ENCODE measurements at places on chromosomes 4 and X.
A peak's percentile ranks its signal among the peaks of the same experiment; 100 is the strongest.

DNA sequence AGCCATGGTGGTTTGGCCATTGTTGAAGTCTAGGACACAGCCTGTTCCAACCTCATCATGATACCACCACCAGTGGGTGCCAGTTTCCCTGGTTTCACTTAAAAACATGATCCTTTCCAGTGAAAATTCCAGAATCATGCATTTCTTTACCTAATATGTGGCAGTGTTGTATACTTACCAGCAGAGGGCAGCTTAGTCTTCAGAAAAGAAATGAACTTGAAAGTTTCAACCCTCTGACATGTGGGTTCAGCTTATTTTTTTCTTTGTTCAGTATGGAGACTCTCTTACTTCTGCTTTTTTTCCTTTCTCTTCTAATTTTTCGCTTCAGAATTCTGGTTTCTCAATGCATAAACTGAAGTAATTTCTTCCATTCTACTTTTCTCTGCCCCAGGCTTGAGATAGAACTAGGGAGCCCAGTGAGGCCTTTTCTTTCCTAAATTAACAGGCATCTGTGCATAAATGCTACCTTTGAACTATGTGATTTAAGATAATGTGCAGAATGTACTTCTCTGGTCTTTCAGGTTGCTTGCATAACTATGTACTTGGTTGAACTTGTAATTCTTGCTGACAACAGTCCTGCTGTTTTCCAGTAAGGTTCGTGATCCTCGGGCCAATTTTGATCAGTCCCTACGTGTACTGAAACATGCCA lies 10.7 kb downstream of the LIAS start:
- peak; percentile 45 for DNase-seq

GRCh38 chrX:130669233-130669632 lies 233.8 kb downstream of the ENOX2 start:
- no peak for DNase-seq

- no peak for DNase-seq
Observed at GRCh38 chr4:158816955-158817354, 48.1 kb downstream of the FNIP2 start.

DNA sequence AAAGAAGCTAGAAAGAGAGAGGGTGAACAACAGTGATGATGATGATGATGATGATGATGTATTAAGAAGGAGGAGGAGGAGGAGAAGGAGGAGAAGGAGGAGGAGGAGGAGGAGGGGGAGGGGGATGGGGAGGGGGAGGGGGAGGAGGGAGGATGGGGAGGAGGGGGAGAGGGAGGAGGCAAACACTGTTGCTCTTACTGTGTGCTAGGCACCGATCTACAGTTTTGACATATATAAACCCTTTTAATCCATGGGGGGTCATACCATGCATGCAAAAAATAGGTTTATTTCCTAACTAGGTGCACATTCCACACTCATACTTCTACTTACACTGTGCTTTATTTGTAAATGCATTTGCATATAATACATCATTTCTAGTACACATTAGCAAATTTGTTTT lies 482.8 kb upstream of the FAM241A start:
- no peak for DNase-seq

- no peak for DNase-seq
Observed at GRCh38 chrX:10901290-10901633, 209.9 kb upstream of the HCCS start.

- DNase-seq: no peak
Observed at GRCh38 chr4:114807357-114807756, 208.8 kb downstream of the UGT8 start.

DNA sequence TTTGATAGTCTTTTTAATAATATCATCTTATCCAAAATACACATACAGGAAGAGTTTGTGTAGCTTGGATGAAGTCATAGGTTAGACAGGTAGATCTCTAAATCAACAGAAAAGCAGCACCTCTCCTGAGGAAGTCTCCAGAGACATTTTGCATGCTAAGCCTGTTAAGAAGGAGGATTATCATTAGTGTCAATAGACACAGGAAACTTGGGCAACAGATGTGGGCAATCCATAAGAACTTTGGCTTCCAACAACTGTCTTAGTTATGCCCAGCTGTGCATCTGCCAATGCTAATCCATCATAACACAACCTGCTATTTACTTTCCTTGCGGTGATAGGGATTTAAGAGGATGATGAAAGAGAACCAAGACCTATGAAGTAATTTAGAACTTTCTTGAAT lies 1052.6 kb downstream of the RPA4 start:
- no peak for DNase-seq

DNA sequence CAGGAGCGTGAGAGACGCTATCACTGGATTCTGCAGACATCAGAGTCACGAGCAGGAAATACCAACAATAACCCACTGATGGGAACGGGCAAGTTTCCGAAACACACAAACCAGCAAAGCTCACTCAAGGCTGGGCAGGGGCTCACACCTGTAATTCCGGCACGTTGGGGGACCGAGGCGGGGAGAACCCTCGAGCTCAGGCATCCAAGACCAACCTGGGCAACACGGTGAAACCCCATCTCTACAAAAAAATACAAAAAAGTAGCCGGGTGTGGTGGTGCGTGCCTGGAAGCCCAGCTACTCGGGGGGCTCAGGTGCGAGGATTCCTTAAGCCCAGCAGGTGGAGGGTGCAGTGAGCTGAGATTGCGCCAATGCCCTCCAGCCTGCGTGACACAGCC lies 17.2 kb upstream of the GTPBP6 start:
- DNase-seq: no peak

DNA sequence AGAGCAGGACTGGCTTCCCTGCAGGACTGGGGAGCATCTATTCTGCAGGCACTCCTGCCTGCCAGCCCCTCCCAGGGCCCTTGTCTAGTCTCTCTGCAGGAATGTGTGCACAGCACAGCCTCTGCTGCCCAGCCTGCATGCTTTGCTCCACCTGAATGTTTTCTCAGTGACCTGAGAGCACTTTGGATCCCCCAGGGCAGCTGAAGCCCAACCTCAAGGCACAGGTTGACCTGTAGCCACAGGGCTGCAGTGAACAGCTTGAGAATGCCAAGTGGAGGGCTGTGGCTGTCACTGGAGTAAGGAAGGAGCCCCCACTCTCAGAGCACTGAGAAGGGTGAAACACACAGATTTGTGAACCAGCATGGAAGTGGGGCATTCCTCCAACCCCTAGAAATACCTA lies 760.2 kb downstream of the STIM2 start:
- no peak for DNase-seq

DNA sequence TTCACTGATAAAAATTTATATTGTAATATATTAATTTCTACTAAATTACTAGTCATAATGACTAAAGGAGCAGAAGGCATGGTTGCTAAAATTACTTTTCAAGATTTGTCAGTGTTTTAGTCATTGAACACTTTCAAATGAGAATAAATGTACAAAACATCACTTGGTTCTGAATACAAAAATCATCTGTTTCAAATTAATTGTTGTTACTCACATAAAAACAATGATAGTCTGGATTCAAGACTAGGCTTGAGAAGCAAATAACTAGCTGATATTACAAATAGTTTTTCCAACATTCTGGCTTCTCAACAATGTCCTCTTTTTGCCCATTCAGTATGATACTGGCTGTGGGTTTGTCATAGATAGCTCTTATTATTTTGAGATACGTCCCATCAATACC lies 112.5 kb downstream of the ANAPC10 start:
- no peak for DNase-seq

DNA sequence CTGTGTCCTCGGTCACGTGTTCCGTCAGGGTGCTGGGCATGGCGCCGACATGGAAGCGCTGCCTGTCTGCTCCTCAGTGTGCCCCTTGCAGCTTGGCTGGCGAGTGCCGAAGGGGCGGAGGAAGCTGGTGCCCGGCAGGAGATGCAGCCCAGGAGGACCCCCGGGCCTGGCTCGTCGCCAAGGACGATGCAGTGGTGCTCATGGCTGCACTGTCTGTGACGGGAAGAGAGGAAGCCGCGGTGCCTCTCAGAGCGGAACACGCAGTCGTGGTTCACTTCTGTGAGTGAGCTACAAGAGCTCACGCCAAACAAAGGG lies 38.1 kb downstream of the FGFRL1 start:
- DNase-seq: no peak

DNA sequence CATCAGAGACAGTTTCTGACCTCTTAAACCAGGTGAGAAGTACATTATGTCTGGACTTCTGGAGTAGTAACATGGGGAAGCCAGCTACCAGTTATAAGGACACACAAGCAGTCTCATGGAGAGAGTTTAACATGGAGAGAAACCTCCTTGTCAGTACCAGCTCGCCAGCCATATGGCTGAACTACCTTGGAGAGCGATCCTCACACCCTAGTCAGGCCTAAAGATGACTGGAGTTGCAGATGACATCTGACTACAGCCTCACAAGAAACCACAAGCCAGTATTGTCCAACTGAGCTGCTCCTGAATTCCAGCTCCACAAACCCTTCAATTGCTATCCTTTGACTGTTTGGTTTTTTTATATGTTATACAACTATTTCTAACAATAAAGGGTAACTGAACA lies 49.8 kb downstream of the PDHA2 start:
- DNase-seq: no peak

DNA sequence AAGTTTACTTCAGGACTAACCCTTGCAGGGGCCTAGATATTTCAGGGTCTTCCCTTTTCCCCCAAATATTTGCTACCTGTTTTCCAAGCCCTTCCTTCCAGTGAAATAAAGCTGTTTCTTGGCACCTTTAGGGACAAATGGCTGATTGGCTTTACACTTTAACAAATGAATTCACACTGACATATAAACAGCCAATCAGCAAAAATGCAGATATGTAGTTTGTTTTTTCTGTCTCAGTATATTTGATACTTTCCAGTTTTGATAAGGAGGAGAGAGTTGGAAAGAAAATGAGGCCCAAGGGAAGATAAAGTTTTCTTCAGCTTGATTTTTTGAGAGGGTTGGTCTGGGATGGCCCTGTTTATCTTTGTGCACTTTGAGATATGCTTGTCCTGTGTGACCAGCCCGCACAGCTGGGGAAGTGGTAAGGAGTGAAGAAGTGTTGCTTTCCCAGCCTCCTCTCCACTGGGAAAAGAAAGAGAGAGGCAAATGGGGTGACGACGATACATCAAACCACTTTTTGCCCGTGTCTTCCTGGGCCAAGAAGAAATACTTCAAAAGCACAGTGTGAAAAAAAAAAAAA lies 67.5 kb downstream of the MGST2 start:
- DNase-seq: no peak

DNA sequence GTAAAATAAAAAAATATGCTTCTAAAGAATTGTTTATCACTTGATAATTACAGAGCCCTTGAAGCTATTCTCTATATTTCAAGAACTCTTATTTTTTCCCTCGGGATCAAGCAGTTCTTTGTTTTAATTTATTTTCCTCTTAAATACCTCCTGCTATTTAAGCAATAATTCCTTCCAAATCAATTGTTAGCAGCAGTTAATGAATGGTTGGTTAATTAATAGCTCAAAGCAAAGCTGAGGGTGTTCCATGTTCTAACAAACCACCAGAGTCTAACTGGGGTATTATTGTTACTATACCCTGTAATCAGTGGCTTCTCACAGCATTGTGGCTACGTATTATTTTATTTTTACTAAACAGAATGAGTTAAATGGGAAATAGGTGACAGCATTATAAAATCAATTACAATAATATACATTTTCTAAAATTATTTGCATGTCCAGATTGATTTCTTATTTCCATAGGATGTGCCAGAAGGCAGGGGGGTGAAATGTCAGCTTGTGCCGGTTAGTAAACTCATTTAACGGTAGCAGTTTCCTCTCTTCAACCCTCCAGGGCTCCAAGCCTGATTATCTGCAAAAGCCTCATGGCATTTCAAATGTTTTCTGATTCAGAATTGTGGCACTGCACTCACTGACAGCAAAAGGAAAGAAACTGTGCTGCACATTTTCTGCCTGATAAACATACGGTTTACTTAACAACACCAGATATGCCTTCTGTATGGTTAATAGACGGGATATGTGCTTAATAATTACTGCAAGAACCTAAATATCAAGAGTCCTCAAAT lies 286.9 kb upstream of the EMCN start:
- no peak for DNase-seq

GRCh38 chr4:146165840-146166239 lies 9.7 kb upstream of the LSM6 start:
- DNase-seq: no peak

DNA sequence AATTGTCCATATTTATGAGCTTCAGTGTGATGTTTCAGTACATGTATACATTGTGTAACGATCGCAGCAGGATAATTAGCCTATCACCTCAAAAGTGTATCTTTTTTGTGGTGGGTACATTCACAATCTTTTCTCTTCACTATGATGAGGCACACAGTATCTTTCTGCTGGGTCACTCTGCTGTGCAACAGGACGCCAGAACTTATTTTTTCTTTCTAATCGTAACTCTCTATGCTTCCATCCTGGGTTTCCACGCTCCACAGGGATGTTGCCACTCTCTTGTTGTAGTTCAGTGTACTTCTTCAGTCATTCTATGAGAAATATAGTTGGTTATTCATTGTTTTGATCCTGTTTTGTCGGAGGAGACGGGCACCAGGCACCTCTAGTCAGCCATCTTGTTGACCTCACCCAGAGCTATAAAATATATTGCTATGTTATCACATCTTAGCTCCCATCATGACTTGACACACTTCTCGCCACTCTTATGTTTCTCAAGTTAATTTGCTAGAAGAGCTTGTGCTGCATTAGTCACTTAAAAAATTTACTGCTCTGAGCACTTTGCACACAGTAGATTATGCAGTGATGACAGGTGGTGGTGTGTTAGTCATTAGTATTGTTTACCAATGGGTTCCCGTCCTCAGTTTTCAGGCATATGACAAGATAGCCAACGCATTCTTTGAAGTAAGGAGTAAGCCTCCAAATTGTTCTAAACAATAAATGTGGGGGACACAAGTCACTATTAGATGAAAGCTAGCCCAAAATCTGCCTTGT lies 1002.7 kb upstream of the PCDH7 start:
- no peak for DNase-seq

DNA sequence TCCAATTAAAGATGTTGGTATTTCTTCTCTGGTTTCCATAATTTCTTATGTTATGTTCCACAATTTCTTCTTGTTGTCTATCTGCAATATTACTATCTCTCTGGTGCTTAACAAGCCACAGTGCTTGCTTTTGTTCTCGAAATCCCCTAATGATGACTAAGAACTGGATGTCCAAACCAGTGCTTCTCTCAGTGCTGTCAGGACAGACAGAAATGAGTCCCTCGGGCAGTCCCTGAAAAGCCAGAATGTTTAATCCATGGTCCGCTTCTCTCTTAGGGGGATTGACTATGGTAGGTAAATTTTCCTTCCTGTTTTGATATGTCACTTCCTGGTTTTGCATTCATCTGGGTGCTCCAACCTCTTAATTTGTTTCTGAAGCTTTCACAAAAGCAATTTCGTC lies 321.6 kb upstream of the PCDH10 start:
- no peak for DNase-seq
